ENCODE measurements at places on chromosomes 6 and 20.

GRCh38 chr6:137362878-137363804 is 131.1 kb downstream of the OLIG3 start:
- DNase-seq: no peak

DNA sequence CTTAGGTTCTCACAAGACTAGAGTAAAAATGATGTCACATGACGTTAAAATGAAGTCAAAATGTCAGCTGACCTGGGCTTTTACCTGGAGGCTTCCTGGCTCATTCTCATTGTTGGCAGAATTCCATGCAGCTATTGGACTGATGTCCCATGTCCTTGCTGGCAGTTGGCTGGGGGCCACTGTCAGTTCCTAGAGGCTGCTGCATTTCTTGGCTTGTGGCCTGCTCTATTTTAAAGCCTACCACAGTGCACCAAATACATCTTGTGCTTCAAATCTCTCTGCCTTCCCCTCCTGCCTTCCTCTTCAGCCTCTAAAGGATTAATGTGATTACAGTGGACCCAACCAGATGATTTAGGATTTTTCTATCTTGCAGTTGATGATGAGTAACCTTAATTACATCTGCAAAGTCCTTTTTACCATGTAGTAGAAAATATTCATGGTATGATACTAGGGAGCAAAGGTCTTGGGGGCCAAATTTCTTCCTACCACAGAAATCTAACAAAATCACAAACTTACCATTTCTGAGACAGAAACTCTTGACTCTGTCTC is 81.9 kb downstream of the FIG4 start:
- no peak for DNase-seq

- DNase-seq: no peak
These were observed 1.7 kb downstream of the POPDC3 start for GRCh38 chr6:105178110-105178509.

DNA sequence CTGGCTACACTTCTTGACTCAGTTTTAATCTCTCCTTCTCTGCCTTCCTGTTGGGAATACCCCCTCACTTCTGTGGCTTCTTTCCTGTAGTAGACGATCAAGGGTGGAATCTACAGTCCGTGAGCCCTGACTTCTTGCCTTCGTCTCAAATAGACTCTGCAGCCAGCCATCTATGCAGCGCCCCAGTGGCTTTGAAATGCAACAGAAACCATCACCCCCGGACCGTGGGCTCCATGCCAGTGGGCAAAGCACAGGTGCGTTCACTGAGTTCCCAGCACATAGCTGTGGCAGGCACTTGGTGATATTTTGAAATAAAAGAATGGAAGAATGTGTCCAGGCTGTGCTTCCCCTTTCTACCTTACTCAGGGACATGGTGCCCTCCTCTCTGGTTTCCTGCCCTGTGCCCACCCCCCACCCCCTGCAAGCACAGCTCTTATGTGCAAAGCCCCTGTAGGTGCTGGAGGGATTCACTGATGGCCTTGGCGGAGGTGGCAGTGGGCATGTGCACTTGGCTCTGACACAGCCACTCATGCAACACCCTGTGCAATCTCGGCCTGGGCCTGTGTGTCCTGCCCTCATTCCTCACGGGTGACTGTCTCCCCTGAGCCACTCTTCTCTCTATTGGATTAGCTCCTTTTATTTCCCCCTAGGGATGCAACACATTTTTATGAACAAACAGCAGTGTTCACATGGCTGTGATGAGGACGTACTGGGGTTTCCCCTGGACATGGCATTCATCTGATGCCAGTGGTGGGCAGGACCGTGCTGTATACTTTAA is 5.5 kb upstream of the CDSN start:
- no peak for DNase-seq

DNA sequence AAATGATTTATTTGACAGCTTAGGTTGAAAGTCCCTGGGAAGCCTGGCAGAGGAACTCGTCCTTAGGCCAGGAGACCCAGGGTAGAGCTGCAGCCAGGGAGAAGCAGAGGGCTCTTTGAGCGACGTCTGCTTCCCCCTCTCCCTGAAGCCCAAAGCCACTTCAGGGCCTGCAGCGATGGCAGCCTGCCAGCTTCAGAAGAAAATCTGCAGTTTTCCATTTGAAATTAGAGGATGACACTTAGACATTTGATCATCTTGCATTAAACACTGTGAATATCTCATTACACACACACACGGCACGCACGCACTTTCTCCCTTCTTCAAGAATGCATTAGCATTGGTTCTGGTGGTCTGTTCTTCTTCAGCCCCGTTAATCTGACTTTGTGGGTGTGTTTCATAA is 96.5 kb downstream of the PLEKHG1 start:
- DNase-seq: no peak

DNA sequence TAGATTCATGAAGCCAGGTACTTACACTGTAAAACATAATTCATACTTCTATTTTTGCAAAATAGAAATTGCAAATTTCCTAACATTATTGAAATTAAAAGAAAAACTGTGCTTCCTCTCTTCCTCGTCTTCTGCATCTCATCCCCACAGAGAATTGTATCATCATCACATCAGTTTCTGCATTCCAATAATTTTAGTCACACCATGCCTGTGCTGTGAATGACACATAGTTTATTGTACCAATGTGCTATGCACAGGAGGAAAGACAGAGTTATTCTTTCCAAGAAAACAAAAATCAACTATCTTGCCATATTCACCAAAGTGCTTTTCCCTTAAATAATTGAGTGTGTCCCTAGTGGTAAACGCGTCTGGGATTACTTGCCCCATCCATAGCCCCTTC is 38.1 kb upstream of the FAM135A start:
- DNase-seq: no peak

DNA sequence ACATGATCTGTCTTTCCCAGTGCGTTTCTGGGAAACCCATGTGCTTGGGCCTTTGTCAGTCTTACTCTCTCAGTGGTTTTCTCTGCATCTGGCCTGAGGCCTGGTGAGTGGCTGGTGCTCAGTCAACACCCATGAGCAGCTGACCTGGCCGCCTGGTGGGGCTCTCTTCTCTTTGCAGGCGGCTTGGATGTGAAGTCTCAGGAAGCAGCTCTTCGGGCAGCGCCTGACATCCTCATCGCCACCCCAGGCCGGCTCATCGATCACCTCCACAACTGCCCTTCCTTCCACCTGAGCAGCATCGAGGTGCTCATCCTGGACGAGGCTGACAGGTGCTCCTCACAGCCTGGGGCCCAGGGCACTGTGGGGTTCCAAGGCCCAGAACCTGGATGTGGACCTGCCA is 10.8 kb downstream of the DDX27 start:
- no peak for DNase-seq

- no peak for DNase-seq
These were observed 241.0 kb downstream of the DLL1 start for GRCh38 chr6:170049641-170050561.

GRCh38 chr6:104813552-104813951 is 46.2 kb downstream of the HACE1 start:
- DNase-seq: no peak

DNA sequence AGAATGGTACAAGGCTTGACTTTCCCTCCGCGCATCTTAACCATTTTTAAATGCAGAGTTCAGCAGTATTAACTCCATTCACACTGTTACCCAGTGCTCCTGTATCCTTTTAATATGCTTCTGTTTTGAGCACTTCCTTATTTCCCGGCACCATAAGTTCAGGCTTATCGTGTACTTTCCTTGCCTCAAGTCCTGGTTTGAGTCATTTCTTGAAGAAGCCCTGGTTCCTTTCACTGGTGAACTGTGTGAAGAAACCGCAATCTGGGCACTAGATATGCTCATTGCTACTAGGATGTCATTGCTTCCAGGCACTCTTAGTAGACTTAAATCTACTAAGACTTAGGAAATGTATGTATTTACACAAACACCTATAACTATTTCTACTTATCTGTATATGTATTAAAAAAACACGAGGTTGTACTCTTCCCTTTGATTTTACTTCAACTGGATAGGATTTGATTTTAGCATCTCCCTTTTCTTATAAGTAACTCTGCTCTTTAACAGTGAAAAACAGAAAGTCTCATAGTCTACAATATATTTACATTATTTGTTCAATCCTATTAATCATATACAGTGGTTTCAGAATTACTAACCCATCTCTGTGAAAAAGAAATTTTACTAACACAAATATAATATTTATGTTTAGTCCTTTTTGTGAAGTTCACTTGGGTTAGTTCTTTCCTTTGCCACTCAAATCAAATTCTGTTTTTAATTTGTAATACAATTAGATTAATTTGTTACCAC is 135.5 kb downstream of the CDKAL1 start:
- no peak for DNase-seq

- no peak for DNase-seq
These were observed 11.2 kb downstream of the SLC22A1 start for GRCh38 chr6:160132776-160133338.

DNA sequence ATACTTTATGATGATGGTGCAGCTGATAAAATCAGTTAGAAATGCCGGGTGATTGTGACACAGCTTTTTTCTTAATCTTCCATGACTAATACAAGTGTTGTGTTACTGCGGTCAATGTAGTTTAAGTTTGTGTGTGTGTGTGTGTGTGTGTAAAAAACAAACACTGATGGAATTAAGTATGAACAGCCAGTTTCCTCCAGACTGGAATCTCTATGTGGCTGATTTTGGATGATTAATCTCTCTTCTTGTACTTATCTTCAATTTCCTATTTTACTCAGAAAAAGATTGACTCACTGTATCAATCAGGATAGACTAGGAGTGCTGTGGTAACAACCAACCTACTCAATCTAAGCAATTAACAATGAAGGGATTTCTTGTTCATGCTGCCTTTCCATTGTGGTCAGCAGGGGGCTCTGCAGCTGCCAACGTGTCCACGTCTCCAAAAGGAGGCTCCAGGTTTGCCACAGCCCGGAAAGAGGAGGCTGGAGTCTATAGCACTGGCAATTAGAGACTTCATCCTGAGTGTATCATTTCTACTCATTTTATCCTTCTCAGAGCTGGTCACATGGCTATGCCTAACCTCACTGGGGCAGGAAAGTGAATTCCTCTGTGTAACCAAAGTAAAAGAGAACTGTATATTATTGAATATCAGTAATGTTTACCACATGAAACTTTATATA is 107.7 kb downstream of the CD109 start:
- no peak for DNase-seq

- no peak for DNase-seq
These were observed 65.8 kb upstream of the THEMIS start for GRCh38 chr6:127966616-127967015.

- no peak for DNase-seq
These were observed 209.5 kb upstream of the RGS17 start for GRCh38 chr6:153340568-153340967.

GRCh38 chr6:85678602-85679444 is 36.1 kb upstream of the SYNCRIP start:
- peak; percentile 95 for DNase-seq

GRCh38 chr20:34581341-34582184 is 23.0 kb downstream of the MAP1LC3A start:
- DNase-seq: peak; percentile 37

DNA sequence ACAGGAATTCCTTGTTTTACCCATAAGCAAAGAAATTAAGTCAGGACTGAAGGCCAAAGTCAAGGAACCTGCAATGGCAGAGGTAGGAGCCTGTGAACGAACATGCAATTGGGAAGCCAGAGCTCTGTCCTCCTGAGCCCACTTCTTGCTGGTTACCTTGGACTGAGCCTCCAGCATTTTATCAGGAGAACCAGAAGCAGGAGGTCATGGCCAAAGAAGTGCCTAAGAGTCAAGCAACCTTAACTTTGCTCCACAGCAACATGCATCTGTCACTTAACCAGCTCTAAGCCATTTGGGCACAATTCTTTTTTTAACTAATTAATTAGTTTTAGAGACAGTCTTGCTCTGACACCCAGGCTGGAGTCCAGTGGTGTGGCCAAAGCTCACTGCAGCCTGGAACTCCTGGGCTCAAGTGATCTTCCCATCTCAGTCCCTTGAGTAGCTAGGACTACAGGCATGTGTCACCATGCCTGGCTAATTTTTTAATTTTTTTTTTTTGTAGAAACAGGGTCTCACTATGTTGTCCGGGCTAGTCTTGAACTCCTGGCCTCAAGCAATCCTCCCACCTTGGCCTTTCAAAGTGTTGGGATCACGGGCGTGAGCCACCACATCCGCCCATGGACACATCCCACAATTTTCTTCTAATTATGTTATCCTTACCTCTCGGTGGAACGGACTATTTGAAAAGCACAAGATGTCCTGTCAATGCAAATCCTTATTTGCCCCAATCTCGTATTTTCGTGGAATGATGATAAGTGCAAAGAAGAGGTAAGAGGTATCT is 334.2 kb downstream of the CD83 start:
- no peak for DNase-seq

- DNase-seq: no peak
These were observed 705.9 kb downstream of the PTPRT start for GRCh38 chr20:42483730-42484303.

DNA sequence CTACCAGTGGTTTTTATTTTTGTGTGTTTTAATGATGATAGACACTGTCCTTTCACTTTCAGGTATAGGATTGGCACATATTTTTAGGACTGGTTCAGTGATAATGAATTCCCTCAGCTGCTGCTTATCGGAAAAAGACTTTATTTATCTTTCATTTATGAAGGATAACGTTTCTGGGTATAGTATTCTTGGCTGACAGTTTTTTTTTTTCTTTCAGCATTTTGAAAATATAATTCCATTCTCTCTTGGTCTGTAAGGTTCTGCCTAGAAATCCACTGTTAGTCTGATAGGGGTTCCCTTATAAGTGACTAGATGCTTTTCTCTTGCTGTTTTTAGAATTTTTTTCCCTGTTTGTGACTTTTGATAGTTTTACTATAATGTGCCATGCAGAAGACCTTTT is 313.1 kb downstream of the TENT5A start:
- DNase-seq: no peak
